ENCODE measurements at places on chromosomes 5 and 9. TPM values are rescaled to one million over a fixed set of nuclear protein-coding genes. Genes with fewer than 3 reads are reported as not detected.

The ALDH7A1 gene
- total RNA-seq, result 19.3 TPM

The PLEKHG4B gene
- total RNA-seq, result not detected

The NUDT12 gene
- total RNA-seq, result 7.1 TPM

The CHSY3 gene
- total RNA-seq, result 10.9 TPM

The PHF24 gene
- total RNA-seq, result not detected
